ENCODE measurements at places on chromosomes 4 and X.
A peak's percentile ranks its signal among the peaks of the same experiment; 100 is the strongest.

DNA sequence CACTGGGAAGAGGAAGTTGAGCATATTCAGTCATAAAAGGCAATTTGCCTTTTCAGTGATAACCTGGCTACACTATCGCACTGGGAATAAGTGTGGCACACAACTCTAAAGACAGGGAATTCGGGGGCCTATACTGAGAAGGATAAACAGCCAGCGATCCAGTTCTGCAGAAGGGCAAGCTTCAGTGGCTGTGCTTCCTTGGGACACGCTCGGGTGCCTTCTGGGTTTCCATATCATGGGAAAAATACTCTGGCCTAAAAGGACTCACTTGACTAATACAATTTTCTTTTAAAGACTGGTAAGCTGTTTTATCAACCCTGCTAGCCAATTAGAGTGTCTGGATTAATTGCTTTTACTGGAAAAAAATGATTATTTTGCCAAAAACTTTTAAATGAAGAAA is 58.5 kb downstream of the TENM3 start:
- DNase-seq: no peak

DNA sequence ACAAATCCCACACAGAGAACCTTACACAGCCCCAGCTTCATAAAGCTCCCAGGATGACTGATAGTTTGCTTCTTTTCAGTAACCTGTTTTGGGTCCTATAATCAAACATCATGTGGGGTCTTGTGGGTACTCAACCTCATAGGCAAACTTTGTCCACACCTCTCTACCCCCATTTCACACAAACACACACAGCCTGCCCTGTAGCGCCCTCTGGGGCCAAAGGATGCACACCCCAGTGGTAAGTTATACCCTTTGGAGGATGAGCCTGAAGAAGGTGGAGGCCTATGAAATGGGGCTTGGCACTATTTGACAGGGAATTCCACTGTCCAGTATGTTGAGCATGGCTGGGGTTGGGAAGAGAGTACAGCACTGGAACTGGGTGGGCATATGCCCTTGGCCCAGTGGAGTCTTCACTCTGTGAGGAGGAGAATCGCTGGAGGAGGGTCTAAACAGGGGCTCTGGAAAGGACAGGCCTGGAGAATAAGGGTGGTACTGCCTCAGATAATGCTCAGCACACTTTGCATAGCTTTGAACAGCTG is 30.5 kb upstream of the COL25A1 start:
- no peak for DNase-seq

GRCh38 chr4:34814266-34814665 is 1430.0 kb downstream of the ARAP2 start:
- DNase-seq: no peak

- DNase-seq: no peak
Measured at GRCh38 chrX:15686818-15687685, 22.4 kb upstream of the CLTRN start.

DNA sequence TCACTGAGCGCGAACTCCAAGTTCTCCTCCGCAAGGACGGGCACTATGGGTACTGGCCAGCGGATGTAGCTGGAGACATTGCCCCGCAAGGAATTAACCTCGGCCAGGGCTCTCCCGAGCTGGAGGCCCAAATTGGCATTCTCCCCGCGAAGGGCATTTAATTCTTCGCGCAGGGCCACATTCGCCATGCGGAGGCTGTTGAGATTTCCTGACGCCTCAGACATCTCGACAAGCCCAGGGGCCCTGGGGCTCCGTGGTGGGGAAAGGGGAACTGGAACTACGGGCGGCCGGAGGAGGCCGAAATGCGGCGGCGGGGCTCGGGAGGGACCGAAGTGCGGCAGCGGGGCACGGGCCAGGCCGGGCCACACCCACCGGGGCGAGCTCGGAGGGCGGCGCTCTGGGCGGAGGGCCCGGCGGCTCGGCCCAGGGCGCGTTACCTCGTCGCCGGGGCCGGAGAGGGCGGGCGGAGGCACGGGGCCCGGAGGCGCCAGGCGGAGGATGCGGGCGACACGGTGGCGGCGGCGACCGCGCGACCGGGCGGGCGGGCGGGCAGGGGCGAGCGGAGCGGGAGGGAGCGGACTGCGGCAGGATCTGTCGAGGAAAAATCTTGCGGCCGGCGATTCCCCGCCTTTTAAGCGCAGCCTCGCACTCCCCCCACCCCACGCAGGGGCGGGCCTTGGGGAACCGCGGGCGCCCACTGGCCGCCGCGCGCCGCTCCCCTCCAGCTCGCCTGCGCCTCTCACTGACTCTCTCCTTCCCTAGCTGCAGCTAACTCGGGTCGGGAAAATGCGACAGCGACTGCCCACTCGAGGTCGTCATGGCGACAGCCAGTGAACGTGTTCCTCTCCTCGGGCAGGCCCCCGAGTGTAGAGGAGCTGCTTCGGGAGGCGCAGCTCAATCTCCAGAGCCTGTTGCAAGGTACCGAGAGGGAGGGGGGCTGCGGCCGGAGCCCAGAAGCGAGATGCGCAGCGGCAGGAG is at the start of gene RTL5:
Gene RTL5, minus strand, starts transcription at position 599 of the 978 bp plus-strand sequence.
- no peak for DNase-seq

DNA sequence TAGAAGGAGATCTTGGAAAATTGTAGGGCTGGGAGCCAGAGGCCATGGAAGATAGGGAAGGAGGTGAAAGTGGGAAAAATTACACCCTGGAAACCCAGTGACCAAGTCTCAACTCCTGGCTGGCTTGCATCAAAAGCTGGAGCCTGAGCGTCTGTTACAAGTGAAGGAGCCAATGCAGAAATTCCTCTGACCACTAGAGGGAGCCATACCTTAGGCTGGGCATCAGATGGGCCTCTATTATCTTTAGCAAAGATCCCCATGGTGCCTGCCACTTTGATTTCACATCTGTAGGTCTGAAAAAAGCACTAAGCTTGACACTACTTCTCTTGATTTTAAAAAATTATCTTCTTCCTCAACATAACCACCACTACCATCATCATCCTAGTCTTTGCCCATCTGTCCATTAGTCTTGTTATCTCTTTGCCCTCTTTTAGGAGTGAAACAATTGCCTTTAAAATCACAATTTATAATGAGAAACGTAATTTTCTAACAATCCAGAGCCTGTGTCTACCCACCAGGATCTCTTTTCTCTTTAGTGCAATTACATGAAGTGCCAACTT is 62.9 kb downstream of the ANAPC4 start:
- peak; percentile 66 for DNase-seq

DNA sequence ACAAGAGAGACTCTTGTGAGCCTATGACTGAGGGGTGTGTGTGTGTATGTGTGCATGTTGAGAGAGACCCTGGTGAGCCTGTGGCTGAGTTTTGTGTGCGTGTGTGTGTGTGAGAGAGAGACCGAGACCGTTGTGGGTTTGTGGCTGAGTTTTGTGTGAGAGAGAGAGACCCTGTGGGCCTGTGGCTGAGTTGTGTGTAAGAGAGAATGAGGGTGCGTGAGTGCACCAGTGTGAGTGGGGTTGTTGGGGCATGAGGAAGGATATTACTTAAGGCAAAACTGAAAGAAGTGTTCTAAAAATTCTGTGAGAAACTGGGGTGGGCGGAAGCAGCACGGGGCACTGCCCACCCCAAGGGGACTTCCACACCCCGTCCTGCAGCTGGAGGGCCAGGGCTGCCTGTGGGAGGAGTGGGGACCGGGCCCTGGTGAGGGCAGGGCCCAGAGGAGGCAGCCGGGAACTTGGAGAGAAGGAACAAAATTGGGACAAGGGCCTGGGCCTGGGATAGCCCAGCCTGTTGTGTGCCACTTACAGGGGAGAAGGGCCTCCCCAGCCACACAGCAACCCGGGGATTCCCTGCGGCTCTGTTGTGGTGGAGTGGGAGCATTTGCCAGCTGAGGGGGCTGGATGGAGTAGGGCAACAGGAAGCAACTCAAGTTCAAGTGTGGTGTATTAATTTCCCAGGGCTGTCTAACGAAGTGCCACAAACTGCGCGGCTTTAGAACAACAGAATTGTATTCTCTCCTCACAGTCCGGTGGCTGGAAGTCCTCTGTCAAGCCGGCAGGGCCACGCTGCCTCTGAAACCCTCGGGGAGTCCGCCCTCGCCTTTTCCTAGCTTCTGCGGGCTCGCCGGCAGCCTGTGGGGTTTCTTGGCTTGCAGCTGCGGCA is 22.1 kb downstream of the TMEM131L start:
- DNase-seq: no peak

GRCh38 chrX:10041383-10041782 is 74.2 kb downstream of the CLDN34 start:
- DNase-seq: no peak

DNA sequence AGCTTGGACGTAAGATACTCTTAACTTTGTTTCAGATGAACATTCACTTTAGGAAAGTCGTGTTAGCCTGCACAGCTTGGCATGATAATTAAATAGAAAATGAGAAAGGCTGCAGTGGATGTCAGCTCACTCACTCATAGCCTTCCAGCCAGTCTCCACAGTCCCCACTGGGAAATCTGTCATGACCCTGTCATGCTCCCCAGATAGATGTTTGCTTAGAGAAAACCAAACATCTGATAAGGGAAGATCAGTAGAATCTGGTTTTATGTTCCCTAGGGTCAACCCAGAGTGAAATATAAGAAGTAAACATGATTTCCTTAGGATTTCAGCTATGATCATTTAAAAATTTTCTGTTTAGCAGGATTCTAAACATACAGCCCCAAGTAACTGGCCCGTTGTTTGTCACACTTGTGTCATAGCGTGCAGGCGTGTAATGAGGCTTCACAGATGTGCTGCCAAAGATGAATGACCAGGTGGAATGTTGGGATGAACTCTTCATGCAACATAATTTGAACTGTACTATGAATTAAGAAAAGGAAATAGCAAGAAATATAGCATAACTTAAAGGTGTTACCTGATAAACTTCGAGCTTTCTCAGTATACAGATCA is 180.1 kb downstream of the BANK1 start:
- DNase-seq: no peak

- DNase-seq: no peak
Measured at GRCh38 chr4:76588274-76588673, 153.2 kb downstream of the SHROOM3 start.

- DNase-seq: no peak
Measured at GRCh38 chr4:111362941-111363361, 740.1 kb upstream of the PITX2 start.

- DNase-seq: no peak
Measured at GRCh38 chrX:46407753-46408130, 137.5 kb downstream of the ZNF674 start.

DNA sequence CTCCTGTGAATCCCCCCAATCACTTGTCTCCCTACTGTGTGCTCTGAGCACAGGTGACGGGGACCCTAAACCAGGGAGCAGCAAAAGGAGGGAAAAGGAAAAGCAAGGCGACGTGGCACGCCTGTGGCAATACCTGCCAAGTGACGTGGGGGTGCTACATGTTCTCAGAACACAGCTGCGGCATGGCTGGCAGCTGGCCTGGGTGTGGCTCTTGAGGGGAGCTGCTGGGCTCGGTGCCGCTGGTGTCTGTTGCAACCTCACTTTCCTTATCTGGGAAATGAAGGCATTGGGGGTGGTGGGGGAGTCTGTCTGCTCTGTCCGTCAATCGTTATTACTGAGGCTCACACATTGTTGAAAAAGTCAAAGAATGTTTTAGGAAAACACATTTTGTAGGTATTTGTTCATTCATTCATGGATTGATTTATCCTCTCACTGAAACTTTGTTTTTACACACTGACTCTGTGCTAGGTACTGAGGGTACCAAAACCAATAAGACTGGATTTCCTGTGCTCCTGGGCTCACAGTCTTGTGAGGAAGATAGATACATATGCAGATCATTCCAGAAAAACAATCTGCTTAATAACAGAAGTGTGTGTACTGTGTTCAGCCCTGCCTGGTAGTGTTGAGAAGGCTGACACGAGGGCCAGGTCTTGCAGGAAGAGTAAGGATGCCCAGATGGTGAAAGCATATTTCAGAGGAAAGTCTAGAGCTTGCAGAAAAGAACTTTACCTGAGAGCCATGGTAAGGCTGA is 217.6 kb downstream of the PTTG2 start:
- no peak for DNase-seq

- no peak for DNase-seq
Measured at GRCh38 chr4:155548173-155548572, 118.5 kb upstream of the GUCY1A1 start.
